ENCODE measurements at places on chromosomes 2 and 18.

- ATAC-seq = no peak
These were observed 1.5 kb downstream of the ARL5A start for GRCh38 chr2:151826737-151827157.

GRCh38 chr2:102801858-102802699 is 40.2 kb downstream of the TMEM182 start:
- no peak for ATAC-seq

GRCh38 chr2:188292348-188293239 is 920 bp downstream of the GULP1 start:
- ATAC-seq = no peak

- ATAC-seq = no peak
These were observed 56.5 kb downstream of the CIB4 start for GRCh38 chr2:26584656-26585055.

- ATAC-seq = no peak
These were observed 865.0 kb upstream of the CDH2 start for GRCh38 chr18:29041976-29042375.

DNA sequence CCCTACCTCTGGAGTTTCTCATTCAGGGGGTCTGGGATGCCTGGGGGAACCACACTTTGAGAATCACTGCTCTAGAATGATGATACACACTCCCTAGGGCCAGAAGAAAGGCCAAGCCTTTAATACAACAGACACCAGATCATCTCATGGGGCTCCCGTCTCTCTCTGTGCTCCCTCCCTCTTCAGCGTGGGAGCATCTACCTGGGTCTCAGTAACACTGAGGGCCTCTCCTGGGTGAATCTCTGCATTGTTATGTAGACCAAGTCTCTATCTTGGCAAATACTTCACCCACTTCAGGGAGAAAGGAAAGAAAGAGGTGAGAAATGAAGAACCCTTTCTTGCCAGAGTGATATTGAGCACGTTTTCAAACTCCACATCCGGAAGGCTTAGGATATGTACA is 146.8 kb upstream of the MSH6 start:
- ATAC-seq = no peak

- no peak for ATAC-seq
These were observed 2.2 kb downstream of the AQP4 start for GRCh38 chr18:26863122-26863879.

- no peak for ATAC-seq
These were observed 11.5 kb downstream of the SPRED2 start for GRCh38 chr2:65420712-65421431.

DNA sequence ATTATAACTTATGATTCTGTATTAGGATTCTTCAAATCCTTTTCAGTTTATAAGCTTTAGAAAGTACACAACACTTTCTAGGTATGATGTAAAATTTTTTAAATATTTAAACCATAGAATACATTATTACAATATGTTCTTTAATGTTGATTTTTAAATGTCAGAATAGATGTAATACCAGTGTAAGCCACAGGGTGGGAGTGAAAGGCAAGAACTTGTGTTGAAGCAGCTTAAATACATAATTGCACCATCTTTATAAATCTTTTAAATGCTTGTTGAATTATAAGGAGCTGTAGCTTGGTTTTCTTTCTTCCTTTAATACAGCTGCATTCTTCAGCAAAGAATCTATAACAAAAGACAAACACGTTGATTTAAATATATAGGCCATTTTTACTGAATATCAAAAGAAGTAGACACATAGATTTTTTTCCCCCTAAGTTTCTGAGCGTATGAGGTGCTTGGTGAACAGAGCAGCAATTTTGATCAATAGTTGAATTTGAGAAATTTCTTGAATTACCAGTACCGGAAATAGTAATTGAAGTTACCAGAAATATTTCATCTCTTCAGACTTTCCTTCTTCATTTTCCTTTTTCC is 63.0 kb downstream of the TANK start:
- no peak for ATAC-seq

DNA sequence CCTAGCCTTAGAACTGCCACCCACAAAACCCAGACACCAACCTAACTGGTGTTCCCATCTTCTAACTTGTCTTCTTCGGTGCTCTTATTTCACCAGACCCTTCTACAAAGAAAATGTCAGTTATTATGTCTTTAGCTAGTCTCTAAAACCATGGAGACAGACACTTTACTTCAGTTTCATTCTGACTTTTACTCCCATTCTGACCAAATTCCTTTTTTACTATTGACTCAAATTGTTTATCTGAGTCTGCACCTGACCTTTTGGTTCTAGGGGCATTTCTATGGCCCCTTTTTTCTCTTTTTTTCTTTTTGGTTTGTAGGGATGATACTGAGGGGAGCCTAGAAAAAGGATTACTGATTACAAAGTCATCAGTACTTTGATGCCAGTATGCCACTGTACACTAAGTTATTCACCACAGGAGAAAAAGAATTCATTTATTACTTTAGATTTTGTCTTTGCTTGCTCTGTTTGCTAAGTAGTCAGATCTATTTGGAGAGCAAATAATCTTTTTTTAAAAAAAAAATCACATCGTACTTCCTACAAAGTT is 6.8 kb upstream of the SLC1A4 start:
- peak; percentile 68 for ATAC-seq

- ATAC-seq = peak; percentile 23
These were observed 48.8 kb upstream of the IHH start for GRCh38 chr2:219109471-219109870.

DNA sequence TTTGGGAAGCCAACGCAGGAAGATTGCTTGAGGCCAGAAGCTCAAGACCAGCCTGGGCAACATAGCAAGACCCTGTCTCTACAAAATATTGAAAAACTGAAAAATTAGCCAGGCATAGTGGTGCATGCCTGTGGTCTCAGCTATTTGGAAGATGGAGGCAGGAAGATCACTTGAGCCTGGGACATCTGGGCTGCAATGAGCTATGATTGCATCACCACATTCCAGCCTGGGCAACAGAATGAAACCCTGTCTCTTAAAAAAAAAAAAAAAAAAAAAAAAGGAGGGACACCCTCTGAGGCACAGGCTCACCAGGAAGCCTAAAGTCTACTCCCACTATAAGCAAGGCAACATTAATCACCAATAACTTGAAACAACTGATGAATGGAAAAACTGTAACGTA is 151.1 kb downstream of the CCDC148 start:
- ATAC-seq = no peak

GRCh38 chr2:127634066-127634617 is 11.8 kb upstream of the GPR17 start:
- ATAC-seq = no peak

Measured in activated T-helper 17 cell treated with anti-CD3 and anti-CD28 coated beads, Interleukin-2, amount 50 U/mL, for 72 hours (primary cell).